ENCODE measurements at places on chromosomes 7 and 10.

DNA sequence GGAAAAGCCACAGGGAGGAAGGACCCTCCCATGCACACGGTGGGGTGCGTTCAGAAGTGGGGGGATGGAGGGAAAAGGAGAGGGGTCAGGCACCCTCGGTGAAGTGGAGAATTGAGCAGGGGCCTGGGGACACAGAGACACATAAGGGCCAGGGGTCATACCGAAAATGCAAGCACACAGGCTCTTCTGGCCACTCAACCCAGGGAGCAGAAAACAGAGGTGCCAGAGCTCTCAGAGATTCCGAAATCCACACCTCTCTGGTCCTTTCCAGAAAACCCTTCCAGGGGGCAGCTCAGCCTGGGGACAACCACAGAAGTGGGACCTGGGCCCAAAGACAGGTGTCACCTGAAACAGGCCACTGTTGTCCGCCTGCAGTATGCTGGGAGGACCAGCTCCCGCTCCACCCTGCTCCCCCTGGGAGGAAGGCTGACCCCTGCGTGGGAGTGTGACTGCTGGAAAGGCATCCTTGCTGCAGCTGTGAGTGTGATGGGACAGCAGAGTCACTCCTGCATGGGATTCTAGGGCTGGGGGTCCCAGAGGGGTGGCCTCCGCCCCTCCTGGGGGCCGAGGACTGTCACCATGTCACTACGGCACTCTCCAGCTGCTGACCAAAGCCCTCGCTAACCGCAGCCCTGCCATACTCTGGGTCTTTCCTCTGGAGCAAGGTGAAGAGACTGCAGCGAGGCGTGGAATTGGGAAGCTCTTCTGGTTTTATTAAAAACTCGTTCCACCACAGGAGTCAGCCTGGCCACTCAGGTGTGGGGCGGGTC, 63.1 kb downstream of the TMEM209 start:
- DNase-seq = no peak

GRCh38 chr10:7410862-7411670, at the start of gene SFMBT2:
Gene SFMBT2, minus strand, starts transcription at chr10:7411034. Its CDS starts 29,136 bp downstream, at chr10:7381898.
- DNase-seq = peak; percentile 70

DNA sequence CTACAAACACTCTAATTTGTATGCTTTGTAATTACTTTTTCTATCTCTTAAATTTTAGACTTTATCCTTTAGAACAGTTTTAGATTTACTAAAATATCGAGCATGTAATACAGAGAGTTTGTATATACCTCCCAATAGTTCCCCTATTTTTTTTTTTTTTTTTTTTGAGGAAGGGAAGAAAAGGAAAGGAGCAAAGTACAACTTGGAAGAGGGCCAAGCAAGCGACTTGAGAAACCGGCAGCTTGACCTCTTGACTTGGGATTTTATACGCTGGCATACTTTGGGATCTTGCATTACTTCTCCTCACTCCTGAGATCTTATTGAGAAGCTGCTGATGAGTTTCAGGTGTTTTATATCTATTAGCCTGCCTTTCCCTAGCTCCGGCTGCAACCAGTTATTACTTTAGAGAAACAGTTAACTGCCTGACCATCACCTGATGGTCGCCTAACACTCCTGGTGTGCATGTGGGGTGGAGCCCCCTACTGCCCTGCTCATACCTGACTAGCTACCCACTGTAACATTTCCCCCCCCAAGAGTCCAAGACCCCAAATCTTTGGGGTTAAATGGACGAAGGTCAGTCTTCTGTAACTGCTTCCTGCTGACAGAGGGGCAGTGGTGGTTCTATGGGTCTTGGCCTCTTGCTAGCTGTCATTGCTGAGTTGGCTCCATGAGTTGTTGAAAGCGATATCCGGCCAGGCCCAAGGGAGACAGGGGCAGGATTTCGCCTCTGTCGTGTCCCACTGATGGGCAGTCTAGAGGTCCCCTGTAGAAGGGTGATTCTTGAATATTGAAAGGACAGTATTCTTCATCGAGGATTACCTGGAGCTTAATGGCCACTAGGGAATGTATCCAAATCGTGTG, 28.5 kb downstream of the MKLN1 start:
- no peak for DNase-seq

GRCh38 chr7:38274486-38274885, 1.1 kb upstream of the TARP start:
- DNase-seq = no peak

DNA sequence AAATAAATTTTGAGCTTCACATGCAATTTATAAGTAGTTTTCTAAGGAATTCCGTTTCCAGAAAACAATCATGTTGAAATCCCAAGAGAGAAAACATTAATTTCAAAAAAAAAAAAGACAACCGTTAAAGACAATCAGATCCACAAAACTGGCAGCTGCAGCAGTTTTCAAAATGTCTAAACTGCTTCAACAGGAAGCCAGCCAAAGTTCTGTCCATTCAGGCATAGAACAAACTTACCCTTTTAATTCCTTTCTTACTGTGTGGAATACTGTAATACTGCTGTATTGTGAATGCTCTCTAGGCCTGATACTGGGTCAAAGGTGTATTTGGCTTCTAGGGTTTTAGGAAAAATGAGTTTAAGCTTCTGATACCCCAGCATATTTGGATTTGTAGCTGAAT, 31.6 kb downstream of the HOXA1 start:
- no peak for DNase-seq

All from activated CD4-positive, alpha-beta T cell treated with anti-CD3 and anti-CD28 coated beads, Interleukin-2, Interleukin-6, amounts not matched to agents 100 ng/mL and 50 ng/mL, durations not matched to agents 16 hours and 8 hours (primary cell).